ENCODE measurements at places on chromosomes 12 and 14.

DNA sequence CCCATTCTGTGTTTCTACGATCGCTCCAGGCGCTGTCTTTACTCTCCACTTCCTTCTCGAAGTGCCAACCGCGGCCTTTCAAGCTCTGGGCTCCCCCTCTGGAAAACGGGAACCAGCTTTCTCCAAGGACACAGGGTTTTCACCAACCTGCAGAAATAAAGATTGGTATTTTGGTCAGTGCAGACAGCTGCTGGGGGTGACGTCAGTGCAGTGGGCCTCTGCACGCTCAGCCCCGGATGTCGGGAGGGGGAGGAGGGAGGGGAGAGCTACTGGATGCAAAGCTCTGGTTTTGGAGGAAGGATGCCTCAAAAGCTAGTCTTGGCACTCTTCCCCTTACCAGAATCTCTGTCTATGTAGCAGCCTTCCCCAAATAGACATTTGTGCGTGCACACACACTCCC, 19.9 kb downstream of the HRK start:
- no peak for DNase-seq

GRCh38 chr12:54522243-54522642, 24.7 kb downstream of the NCKAP1L start:
- DNase-seq = no peak

DNA sequence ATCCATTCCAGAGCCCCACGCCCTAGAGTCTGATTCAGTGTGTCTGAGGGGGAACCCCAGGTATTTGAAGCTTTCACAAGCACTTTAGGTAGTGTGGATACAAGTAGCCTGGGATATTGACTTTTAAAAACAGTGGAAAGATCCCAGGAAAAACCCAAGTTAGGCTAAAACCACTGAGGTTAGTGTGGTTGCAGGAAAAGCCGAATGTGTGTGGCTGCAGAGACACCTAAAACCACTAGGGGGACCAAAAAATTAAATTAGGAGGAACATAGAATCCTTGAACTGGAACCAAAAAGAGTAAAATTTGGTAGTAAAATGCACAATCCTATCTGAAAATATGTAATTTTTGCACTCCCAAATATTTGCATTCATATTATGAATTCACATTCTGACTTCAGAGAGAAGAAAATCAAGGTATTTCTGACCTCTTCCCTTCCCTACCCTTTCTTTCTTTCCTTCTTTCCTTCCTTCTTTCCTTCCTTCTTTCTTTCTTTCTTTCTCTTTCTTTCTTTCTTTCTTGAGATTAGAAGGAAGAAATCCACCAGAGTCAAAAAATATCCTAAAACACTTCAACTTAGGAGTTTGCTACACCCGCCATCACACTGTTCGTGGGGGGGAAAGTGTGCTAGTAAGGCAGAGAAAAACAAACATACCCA, 37.8 kb downstream of the SLCO1A2 start:
- DNase-seq = no peak

DNA sequence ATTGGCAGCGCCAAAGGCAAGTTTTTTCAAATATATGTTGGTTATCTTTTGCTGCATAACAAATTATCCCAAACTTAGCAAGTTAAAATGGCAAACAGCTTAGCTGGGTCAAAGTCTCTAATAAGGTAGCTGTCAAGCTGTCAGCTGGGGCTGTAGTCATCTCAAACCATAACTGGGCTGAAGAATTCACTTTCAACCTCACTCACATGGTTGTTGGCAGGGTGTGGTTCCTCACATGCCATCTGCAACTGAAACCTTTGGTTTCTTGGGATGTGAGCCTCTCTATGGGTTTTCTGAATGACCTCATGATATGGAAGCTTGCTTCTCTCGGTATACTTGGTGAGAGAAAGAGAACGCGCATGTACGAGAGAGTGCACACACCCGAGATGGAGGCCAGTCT, 125.4 kb downstream of the LRIG3 start:
- no peak for DNase-seq

DNA sequence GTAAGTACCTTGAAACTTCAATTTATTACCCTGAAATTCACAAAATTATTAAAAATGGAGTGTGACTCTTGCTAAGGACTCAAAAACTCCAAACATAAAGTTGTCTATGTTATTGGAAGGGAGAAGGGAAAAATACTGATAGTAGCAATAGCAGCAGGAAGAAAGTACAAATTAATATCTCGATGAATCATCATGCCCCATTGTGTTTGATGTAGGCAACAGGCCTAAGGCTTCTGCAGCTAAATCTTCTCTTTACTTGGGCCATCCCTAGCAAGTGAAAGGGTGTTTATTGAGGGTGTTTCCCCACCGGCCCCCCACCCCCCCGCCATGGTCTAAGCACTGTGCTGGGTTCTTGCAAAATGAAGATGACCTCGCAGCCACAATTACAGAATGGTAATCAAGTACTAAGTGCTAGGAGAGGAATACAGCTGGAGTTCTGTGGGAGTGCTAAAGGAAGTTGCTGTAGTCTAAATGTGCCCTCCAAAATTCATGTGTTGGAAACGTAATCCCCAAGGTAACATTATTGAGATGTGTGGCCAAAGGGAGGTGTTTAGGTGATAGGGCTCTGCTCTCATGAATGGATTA, 76.5 kb downstream of the SNAPC1 start:
- DNase-seq = no peak

GRCh38 chr12:30269496-30269895, 426.2 kb downstream of the IPO8 start:
- no peak for DNase-seq

- DNase-seq = no peak
These were observed 20.3 kb downstream of the KDM2B start for GRCh38 chr12:121560392-121561008.

DNA sequence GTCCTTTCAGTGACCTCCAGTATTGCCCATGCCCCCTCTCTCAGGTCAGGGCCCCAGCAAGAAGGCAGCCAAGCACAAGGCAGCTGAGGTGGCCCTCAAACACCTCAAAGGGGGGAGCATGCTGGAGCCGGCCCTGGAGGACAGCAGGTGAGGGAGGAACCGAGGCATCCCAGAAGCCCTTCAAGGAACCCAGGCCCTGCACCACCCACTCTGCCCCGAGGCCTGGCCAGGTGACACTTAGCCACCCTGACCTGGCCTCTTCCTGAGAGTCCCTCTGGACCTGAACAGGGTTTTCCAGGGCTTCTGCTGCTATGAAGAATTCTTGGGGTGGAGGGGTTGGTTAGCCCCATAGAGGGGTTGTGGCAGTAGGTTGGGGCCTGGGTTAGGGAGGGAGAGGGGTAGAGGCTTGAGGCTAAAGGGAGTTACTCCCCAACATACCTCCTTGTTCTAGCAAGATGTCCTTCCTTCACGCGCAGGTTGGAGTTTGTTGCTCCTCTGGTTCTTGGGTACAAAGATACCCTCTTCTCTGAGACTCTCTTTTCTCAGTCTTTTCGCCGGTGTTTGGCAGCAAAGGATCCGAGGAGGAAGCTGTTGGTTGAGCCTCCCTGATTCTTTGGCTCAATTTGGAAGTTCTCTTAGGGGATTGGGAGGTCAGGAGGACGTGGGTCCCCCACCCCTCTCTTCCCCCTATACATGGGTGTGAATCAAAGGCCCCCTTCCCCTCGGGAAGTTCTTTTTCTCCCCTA, 2.1 kb downstream of the TARBP2 start:
- no peak for DNase-seq

DNA sequence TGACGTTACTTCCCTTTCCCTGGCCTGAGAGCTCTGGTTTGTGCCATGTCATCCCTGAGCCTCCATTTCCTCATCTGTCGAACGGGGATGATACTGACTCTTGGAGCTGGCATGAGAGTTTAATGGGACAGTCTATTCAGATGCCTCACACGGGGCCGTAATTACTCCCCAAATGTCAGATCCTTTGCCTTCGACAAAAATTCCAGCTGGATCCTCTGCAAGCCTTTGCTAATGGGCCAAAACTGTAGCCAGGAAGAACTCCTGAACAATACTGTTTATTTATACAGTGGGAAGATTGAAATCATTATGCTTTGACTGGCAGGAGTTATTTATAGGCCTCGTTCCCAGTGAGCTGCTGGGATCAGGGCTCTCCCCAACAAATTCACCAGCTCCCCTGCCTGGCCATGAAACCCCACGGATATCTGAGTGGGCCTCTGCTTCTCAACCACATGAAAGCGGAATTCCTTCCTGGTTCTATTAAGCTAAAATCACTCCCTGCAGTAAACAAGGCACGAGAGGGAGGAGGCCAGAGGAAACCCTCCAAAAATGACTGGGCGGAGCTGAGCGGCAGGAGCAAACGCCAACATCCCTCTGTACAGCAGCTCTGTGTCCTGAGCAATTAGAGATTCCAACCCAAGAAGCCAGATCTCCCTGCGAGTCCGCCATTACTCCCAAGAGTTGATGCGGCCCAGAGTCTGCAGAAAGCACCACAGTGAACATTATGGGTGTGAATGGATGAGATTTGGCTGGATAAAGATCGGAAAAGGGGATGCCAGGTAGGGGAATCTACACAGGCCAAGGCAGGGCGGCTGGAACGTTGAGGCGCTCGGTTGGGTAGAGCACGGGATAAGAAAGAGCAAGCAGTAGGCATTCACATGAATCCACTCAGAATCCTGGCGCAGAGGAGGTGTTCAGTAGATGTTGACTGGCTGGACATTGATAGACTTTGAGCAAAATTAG, 326.1 kb downstream of the BCL11B start:
- DNase-seq = no peak

GRCh38 chr12:59980476-59980875, 384.6 kb downstream of the SLC16A7 start:
- DNase-seq = no peak

- no peak for DNase-seq
These were observed 3.6 kb upstream of the FOS start for GRCh38 chr14:75274899-75275569.

DNA sequence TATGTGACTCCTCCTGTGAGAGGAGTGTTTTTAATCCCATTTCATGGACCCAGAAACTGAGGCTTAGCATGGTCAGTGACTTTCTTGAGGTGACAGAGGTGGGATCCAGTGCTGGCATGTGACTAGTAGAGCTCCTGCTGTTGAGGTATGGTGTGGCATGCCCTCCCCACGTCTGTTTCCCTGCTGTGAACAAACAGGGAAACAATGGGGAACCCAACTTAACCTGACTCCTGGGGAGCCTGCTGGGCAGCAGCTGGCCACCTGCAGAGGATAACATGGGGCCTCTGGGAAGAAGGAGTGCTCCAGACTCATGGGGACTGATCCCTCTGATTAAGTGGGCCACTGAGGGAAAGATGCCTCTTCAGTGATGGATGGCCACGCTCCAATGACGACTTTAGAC, 114.0 kb downstream of the BEGAIN start:
- DNase-seq = no peak

GRCh38 chr14:24566318-24566717, 9.7 kb downstream of the CTSG start:
- DNase-seq = no peak

DNA sequence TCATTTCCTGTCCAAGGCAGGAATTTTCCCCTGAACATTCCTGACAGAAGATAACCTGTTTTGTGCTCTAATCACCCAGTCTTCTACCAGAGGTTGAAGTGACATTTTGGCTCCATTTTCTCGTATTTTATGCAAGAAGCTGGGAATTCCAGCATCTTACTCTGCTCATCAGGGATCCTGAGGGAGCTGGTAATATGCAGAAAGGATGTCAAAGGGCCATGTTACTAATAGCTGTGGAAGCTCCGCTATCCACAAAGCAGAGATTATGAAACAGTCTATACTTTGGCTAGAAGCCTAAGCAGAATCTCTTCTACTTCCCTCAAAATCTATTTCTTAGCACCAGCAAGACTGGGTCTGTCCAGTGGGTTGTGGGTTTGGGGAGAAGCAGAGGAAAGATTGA, 613.0 kb downstream of the DIO2 start:
- no peak for DNase-seq

DNA sequence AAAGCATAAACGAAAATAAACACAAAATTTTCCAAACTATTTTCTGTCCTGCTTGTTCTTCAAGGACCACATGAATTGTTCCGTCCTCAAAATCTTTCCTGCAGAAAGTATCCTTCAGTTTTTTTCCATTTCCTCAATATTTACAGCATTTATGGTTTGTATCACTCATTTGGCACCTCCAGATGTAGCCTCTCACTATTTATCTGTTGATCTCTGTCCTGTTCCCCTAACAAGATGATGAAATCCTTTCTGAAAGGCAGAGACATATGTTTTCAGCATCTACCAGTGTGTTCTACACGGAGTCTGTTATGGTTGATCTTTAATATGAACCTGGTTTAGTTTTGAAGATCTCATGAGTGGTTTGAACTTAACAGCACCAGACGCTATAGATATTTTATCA, 490.2 kb downstream of the NELL2 start:
- DNase-seq = no peak

DNA sequence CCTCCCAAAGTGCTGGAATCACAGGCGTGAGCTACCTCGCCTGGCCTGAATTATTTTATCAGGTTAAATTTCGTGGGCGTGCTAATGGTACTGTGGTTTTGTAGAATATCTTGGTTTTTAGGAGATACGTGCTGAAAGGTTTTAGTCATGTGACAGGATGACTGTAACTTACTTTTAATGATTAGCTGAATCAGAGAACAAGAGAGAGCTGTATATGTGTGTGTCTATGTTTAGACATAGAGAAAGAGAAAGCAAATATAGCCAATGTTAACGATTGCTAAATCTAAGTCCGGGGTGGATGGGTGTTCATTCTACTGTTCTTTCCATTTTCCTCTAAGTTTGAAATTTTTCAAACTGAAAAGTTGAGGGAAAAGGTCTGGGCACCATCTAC, 9.2 kb upstream of the PNMA1 start:
- DNase-seq = no peak

GRCh38 chr12:126974779-126975178, 1292.2 kb upstream of the TMEM132C start:
- no peak for DNase-seq

DNA sequence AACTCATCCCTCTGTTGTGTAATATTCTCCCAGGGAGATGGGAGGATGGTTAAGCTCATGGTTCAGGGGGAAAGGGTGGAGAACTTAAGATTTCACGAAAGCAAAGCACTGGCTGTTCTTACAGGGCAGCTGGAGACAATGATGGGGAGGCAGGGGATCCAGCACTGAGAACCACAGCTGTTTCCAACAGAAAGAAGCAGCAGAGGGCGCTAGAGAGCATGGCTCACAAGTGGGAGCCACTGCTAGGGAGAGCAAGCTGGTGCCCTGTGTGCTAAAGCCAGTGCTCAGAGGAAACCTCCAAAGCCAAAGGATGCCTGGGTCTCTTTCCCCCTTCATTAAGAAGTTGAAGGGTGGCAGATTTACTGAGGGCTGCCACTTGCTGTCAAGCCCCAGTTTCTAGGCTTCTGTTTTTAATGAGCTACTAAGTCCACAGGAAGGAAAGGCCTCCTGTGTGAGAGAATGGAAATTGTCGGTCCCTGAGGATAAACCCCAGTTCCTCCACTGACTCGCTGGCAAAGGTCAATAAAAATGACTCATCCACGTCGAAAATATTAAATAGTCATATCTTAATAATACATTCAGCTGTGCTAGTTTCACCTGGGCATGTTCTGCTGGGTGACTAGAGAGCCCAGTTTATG, 199.7 kb downstream of the ANO2 start:
- DNase-seq = no peak
